Trophoblast cell (in vitro differentiated cells and primary cell): ENCODE measurements at places on chromosomes 6 and 20.

GRCh38 chr6:150072201-150072600 lies 3.3 kb upstream of the ULBP3 start:
- no peak overlapping the region for H3K27ac ChIP-seq
- no peaks in the 10 kb centered on the region for H3K36me3 ChIP-seq
- H3K4me1 ChIP-seq = peaks cover 5% of the 10 kb centered on the region
- H3K27me3 ChIP-seq = no peaks in the 10 kb centered on the region
- DNase-seq = peak; percentile 94
- no peak overlapping the region for H3K4me3 ChIP-seq

- H3K4me1 ChIP-seq = peaks cover 33% of the 10 kb centered on the region
- no peaks in the 10 kb centered on the region for H3K36me3 ChIP-seq
- H3K4me3 ChIP-seq = no peak overlapping the region
- H3K27me3 ChIP-seq = no peaks in the 10 kb centered on the region
- DNase-seq = no peak
Measured at GRCh38 chr20:41398408-41398807, 31.8 kb upstream of the EMILIN3 start.

GRCh38 chr6:56807326-56807988 lies 147.4 kb upstream of the BEND6 start:
- H3K27me3 ChIP-seq = no peaks in the 10 kb centered on the region
- no peak for DNase-seq
- no peaks in the 10 kb centered on the region for H3K36me3 ChIP-seq

GRCh38 chr6:161835500-161836215 lies 561.8 kb upstream of the AGPAT4 start:
- H3K27me3 ChIP-seq = no peaks in the 10 kb centered on the region
- no peaks in the 10 kb centered on the region for H3K36me3 ChIP-seq
- DNase-seq = no peak
- peaks cover 4% of the 10 kb centered on the region for H3K4me1 ChIP-seq
- no peak overlapping the region for H3K27ac ChIP-seq

GRCh38 chr20:40134176-40134575 lies 554.9 kb downstream of the MAFB start:
- H3K27ac ChIP-seq = no peak overlapping the region
- H3K4me3 ChIP-seq = no peak overlapping the region
- peak; percentile 6 for DNase-seq
- H3K36me3 ChIP-seq = no peaks in the 10 kb centered on the region
- H3K4me1 ChIP-seq = no peaks in the 10 kb centered on the region
- no peaks in the 10 kb centered on the region for H3K27me3 ChIP-seq

DNA sequence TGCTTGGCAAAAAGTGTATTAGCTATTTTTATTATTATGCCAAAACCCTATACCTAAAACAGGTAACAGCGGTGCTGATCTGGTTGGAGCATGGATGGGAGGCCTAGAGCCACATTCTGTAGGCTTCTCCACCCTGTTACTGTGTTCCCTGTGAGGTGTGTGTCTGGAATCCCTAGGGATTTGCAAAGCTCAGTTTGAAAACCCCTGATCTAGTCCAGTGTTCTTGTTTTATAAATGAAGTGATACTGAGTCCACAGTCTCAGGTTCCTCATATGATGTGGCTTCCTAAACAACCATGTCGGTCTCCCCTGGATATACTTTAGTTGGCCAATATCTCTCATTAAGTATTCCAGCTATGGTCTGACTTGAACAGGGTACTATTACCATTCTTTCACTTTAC lies 16.3 kb downstream of the ACSS2 start:
- H3K27ac ChIP-seq = no peak overlapping the region
- no peaks in the 10 kb centered on the region for H3K27me3 ChIP-seq
- no peak overlapping the region for H3K4me3 ChIP-seq
- no peaks in the 10 kb centered on the region for H3K4me1 ChIP-seq
- H3K36me3 ChIP-seq = no peaks in the 10 kb centered on the region

GRCh38 chr6:103516336-103516735 lies 1343.4 kb downstream of the HACE1 start:
- no peaks in the 10 kb centered on the region for H3K4me1 ChIP-seq
- H3K4me3 ChIP-seq = no peak overlapping the region
- DNase-seq = no peak
- H3K36me3 ChIP-seq = no peaks in the 10 kb centered on the region
- H3K27ac ChIP-seq = no peak overlapping the region

GRCh38 chr20:48723308-48724264 lies 104.2 kb downstream of the PREX1 start:
- H3K27ac ChIP-seq = no peak overlapping the region
- no peak for DNase-seq
- no peaks in the 10 kb centered on the region for H3K4me1 ChIP-seq
